ENCODE measurements at places on chromosomes 3 and 15.

DNA sequence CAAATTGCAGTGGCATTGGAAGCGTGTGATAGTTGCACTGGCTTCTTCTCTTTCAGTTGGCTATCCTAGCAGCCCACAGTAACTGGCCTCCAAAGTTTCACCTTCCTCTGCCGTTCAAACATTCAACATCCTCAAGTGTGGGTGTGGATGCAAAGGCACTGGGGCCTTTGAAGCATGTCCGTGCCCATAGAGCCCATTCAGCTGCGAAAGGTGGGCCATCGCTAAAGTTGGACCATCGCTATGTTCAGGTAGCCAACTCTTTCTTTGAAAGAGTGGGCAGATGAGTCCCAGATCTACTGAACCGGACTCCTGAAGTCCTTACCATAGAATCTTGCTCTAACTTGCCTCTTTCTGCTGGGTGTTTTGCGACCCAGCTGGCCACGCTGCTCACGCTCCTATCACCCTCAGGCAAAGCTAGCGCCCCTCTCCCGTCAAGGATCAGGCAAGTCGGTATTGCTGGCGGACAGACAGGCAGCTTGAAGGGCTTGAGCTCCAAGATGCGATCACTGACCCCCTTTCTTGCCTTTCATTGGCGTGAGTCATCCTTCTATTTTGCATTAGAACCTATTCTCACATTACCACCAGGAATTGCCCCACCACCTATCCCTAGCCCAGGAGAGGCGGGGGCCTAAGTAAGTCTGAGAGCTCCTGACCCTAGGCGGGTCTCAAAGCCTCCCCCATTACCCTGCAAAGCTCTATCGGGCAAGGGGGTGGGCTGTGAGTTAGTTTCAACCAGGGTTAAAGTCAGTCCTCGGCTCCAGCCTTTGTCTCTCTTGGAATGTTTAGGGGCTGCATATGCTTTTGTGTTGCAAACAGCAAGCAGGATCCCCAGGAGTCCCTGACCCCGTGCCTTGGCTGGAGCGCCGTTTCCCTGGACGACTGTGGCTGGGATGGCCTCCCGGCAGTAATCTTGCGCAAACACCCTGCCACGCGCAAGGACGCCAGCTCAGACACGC lies 28.7 kb downstream of the ZIC4 start:
- no peak for DNase-seq

DNA sequence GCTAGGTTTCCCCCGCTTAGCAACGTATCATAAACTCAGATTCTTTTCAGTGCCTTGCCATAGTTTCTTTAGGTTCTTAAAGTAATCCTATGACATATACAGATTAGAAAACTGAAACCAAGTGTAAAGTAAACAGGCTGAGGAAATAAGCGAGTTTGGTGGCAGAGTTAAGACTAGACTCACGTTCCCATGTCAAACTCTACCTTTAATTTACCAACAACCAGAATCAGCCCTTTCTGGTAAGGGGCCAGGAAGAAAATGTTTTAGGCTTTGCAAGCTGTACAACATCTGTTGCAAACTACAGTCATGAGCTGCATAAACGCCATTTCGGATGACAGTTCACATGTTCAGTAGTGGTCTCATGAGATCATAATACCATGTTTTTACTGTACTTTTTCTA lies 128.0 kb upstream of the PRICKLE2 start:
- DNase-seq, result peak; percentile 28

DNA sequence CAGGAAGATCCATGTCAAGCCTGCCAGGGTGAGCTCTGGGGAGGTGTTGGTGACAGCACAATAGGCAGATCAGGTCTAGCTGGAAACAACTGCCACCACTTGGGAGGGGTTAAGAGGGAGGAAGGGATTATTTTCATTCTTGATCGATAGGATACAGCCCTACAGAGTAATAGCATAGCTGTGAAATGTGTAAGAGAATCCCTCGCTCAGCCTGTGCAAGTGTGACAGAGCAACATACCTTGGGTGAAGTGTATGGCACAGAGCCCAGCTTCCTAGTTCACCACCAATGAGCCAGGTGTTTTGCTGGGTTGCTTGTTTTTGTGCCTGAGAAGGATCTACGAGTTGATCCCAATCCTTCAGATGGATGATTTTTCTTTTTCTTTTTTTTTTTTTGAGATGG lies 9.2 kb upstream of the DCUN1D1 start:
- peak; percentile 55 for DNase-seq

DNA sequence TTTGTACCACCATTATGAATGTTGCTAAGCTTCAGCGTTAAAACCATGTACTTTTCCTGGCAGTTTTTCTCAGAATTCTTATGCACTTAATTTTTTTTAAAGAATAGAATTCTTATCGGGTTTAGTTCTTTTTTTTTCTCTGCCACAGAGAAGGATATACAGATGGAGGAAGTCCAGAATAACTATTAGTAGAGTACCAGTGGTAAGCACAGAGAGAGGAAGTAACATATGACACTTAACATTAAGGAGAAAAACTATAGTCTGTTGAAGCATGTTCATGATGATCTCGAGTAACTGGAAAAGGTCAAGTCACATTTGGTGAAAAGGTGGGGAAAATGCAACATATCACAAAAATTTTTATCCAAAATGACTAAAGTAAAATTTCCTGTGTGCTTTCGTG lies 68.9 kb downstream of the RNF13 start:
- no peak for DNase-seq

DNA sequence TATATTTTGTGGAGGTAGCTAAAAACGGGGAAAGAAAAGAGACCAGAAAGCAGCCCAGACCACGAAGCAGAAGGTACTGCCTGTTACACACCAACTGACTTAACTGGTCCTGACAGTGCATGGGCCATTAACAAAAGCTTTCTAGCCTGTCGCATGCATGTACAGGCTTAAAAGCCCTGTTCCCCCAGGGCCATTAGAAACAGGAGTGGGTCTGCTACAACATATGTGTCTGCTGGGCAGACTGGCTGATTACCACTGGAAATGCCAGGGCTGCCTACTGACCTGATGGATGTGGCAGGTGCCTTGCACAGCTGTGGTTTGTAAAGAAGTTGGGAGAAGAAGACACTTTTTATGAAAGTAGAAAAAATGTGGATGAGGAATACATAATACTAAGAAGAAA lies 137.4 kb downstream of the GAP43 start:
- DNase-seq, result peak; percentile 79

GRCh38 chr15:26037369-26037768 lies 174.2 kb upstream of the ATP10A start:
- DNase-seq, result no peak

DNA sequence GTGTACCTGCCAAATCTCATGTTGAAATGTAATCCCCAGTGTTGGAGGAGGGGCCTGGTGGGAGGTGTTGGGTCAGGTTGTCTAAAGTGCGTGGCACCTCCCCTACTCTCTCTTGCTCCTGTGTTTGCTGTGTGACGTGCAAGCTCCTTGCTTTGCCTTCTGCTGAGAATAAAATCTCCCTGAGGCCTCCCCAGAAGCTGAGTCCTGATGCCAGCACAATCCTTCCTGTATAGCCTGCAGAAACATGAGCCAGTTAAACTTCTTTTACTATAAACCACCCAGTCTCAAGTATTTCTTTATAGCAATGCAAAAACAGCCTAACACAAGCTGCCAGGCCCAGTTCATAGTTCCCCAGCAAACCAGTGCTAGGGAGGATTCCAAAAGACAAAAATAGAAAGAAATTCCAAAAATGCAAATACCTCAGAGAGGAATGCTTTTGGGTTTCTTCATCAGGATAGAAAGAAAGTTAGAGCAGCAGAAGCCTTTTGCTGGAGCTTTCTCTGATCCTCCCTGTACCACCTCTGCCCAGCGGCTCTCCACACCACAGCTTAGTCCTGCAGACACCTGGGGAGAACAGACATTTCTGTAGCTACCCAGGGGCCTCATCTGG lies 25.9 kb upstream of the CDV3 start:
- no peak for DNase-seq

- no peak for DNase-seq
Measured at GRCh38 chr3:14652-15051, 181.9 kb upstream of the CHL1 start.

DNA sequence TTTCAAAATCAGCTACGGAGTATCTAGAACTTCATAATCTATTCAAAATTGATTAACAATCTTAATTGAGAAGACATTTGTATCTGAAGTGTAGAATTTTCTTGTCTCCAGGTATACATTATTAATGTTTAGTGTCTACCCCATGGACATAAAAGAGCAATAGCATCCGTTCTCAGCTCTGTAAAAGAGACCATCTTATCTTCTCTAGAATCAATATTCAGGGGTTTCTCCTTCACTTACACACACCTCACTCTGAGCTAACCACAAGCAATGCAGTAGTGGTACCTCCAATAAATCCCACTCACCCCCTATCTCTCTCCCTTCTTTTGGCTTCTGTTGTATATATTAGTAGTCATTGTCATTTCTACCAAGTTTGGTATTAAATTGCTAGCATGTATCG lies 16.2 kb downstream of the MBNL1 start:
- DNase-seq, result no peak

- no peak for DNase-seq
Measured at GRCh38 chr15:22918596-22919140, 61.5 kb downstream of the CYFIP1 start.

DNA sequence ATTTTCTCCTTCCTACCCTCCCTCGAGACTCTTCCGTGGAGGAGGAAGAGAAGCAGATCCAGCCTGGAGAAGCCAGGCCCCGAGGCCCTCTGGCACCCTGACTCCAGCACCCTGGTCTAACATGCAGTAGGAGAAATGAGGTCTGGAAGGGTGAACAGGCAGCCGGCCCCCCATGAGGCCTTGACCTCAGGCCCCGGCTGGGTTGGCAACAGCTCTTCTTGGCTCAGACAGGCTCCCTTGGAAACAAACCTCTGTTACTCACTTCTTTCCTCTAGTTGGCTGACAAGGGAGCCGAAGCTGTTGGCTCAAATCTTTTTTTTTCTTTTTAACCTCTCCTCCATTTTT lies 73.4 kb downstream of the CPN2 start:
- no peak for DNase-seq

DNA sequence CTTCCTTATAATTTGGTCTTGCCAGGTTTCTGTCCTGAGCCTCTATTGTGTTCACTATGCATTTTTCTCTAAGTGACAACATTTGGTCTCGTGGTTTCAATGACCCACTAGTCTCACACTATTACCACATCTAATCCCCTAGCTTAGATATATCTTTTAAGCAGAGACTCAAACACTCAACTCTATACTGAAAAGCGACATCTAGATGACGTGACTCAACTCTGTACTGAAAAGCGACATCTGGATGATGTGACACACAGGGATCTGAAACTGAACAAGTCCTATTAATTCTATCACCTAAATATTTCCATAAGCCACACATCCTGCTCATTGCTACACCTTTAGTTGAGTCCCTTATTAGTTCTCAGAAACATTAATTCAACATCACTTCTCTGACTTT lies 141.7 kb upstream of the MBNL1 start:
- DNase-seq, result no peak

- DNase-seq, result peak; percentile 94
Measured at GRCh38 chr15:83844742-83845141, 190.8 kb downstream of the ADAMTSL3 start.

- no peak for DNase-seq
Measured at GRCh38 chr15:90412356-90413194, 24.5 kb downstream of the IQGAP1 start.

DNA sequence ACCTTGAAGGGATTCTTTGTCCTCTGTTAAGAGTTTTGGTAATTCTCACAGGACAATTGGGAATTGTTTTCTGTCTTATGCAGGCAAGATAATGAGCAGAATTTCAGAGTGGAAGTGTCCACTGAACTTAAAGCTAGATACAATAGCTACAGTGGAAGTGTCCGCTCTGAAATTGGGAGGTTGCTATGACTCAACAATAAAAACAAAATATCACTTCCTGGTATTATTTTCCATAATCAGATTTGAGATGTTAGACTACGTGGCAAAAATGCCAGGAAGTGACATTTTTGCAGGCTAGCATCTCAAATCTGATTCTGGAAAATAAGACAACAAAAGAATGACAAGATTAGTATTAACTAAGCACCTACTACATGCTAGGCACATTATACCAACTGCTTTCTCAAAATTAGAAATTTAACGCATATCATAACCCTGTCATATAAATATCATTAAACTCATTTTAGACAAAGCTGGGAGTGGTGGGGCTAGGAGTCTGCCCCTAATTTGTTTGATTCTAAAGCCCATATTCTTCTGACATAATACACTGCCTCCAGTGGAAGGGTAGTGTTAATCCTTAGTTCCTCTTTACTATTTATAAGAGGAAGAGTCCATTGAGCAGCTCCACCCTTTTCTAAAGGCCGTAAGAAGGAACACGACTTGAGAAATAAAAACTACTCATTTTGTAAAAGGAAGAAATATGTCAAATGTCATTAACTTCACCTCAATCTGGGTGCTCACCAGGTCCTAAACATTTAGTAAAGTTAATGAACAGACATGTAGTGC lies 266.9 kb upstream of the STT3B start:
- no peak for DNase-seq

- DNase-seq, result peak; percentile 27
Measured at GRCh38 chr3:1423566-1424089, 330.8 kb downstream of the CNTN6 start.

GRCh38 chr3:146561463-146561862 lies 17.1 kb upstream of the PLSCR1 start:
- peak; percentile 21 for DNase-seq

- DNase-seq, result no peak
Measured at GRCh38 chr15:85414495-85414894, 34.1 kb downstream of the AKAP13 start.

- no peak for DNase-seq
Measured at GRCh38 chr3:114640126-114640525, 346.3 kb downstream of the TIGIT start.

- peak; percentile 47 for DNase-seq
Measured at GRCh38 chr3:141610939-141611338, 124.1 kb downstream of the RASA2 start.

DNA sequence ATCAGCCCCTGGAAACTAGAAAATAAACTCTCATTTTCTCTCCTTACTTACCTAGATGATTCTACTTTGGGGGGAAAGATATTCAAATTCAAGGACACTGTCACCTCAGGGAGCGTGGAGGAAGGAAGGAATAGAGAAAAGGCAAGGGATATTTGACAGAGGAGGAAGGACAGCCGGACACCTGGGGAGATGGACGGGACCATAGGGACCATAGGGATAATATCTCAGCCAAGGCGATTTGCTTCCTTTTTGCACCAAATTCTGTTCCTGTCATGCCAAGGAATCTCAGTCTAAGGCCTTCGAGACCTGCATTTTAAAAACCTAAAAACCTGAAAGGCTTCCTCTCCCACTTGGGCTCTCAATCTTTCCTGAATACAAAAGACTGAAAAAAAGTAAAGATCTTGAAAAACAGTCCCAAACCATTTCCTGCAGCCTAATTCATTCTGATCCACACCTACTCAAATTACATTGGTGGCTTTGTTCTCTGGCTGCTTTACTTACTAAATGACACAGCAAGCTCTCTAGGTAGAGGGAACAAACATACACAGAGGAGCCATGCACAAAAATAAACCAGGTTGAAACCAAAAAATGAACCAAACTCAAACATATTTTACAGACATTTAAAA lies 73.9 kb upstream of the SLC24A5 start:
- DNase-seq, result no peak

DNA sequence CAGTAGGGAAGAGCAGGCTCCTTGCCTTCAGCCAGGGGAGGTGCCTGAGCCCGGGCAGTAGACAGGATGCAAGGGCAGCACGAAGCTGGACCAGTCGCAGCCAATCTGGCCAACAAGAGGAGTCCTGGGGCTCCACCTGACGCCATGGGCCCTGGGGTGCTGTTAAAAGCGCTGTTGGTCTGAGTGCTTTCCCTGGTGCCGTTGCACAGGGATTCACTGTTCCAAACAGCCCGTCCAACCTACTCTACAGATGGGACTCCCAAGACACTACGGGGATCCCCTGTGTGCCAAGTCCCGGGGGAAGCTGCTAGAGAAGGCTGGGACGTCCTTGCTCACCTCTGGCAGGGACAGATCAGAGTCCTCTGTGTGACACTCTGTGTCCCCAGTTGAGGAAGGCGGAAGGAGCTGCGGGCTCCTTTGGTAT lies 632 bp downstream of the CTSH start:
- DNase-seq, result peak; percentile 57

Data from NCI-H82 (cell line).